ENCODE measurements at places on chromosomes 5 and 9.

DNA sequence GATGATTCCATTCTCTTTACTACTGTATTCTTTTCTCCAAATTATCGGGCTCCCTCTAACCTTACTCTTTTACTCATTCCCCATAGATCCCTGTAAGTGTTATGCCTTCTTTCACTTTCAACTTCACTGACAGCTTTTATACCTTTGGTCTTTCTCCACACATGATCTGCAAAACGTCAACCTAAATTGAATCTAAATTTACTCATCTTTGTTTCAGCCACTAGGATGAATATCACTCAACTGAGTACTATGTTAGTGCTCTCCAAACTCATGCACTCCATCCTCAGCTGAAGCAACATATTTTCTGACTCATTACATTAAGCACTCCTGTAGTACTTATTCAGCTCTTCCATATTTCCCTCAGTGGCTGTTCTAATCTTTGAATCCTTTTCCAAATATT lies 133.4 kb downstream of the ADAMTS19 start:
- DNase-seq = no peak

GRCh38 chr5:56244627-56245026 lies 11.5 kb upstream of the ANKRD55 start:
- no peak for DNase-seq

DNA sequence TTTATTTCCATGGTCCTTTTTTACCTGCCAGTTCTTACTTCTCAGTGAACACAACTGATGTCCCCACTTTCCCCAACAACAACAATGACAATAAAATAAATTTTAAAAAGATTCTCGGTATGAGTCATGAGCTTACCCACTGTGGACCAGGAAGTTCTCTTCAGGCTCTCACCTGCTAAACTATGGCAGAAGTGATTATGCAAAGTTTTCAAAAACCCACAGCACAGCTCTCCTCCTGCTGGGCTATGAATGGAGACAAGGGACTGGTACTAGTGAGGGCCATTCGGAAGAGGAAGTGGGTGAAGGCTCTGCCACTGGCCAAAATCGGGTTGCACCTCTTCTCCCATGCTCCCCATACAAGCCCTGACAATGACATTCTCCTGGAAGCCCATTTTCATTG lies 429.4 kb downstream of the PIK3R1 start:
- DNase-seq = no peak

GRCh38 chr5:150624334-150625163 lies 15.9 kb upstream of the SYNPO start:
- DNase-seq = peak; percentile 23

DNA sequence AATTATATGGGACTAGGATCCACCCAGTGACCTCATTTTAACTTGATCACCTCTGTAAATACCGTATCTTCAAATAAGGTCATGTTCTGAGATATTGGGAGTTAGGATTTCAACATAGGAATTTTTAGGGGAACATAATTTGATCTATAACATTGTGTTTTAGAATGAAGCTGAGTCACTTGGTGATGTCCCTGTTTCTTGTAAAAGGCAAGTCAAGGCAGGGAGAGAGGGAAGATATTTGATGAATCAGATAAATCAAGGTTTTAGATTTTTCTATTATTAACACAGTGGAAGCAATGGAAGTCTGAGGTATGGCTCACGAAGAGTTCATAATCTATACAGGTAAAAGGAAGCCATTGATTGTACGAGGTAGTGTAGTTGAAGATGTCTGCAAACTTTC lies 11.8 kb upstream of the GPR151 start:
- no peak for DNase-seq

DNA sequence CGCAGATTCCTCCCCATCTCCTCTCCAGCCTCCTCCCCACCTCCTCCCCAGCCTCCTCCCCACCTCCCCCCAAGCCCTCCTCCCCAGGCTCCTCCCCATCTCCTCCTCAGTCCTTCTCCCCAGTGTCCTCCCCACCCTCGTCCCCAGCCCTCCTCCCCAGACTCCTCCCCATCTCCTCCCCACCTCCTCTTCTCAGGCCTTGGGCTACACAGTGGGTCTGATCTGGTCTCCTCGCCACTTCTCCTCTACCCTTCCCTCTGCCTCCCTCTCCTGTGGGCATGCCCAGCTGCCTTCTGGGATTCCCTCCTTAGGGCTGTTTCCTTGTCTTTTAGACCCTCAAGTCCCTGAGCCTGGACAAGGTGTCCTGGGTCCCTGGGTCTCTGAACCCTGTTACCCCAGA lies 28.3 kb downstream of the CXXC5 start:
- no peak for DNase-seq

- no peak for DNase-seq
Observed at GRCh38 chr9:124660341-124660801, 110.7 kb downstream of the NR6A1 start.

DNA sequence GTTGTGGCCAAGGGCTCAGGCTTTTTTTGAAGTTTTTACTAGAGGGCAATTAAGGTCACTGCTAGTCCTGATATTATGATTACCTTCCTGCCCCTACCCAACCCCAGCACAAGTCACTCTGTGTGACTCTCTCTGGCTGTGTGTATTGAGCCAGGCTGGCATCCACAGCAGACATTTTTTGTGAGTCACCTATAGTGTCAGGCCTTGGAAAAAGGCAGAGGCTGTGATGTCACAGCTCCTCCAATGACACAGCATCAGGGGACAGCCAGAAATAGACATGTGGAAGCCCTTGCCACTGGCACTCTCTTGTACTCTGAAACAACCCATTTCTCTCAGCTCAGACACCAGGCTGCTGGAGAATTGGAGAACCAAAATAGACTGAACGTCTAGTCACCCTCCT lies 145.4 kb downstream of the NMUR2 start:
- no peak for DNase-seq

- DNase-seq = no peak
Observed at GRCh38 chr9:126057121-126057825, 269.4 kb upstream of the MVB12B start.

DNA sequence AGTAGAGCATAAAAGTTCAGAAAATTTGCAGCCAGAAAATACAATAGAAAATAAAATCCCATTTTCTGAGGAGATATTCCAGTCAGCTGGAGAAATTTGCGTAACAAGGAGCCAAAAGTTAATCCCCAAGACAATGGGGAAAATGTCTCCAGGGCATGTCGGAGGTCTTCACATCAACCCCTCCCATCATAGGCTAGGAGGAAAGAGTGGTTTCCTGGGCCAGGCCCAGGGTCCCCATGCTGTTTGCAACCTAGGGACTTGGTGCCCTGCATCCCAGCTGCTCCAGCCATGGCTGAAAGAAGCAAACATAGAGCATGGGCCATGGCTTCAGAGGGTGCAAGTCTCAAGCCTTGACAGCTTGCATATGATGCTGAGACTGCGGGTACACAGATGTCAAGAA lies 255.0 kb downstream of the DTWD2 start:
- DNase-seq = no peak

- DNase-seq = peak; percentile 27
Observed at GRCh38 chr9:75148561-75148960, 60.2 kb downstream of the OSTF1 start.

GRCh38 chr9:89639367-89639795 lies 34.6 kb downstream of the GADD45G start:
- DNase-seq = no peak

DNA sequence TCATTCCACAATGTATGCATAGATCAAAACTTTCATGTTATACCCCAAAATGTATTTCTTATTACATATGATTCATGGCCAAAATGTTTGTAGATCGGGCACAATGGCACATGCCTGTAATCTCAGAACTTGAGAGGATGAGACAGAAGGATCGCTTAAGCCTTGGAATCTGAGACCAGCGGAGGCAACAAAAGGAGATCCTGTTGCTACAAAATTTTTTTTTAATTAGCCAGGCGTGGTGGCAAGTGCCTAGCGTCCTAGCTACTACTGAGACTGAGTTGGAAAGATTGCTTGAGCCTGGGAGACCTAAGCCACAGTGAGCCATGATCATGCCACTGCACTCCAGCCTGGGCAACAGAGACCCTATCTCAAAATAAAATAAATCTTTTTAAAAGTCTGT lies 89.9 kb downstream of the MAPKAP1 start:
- no peak for DNase-seq

DNA sequence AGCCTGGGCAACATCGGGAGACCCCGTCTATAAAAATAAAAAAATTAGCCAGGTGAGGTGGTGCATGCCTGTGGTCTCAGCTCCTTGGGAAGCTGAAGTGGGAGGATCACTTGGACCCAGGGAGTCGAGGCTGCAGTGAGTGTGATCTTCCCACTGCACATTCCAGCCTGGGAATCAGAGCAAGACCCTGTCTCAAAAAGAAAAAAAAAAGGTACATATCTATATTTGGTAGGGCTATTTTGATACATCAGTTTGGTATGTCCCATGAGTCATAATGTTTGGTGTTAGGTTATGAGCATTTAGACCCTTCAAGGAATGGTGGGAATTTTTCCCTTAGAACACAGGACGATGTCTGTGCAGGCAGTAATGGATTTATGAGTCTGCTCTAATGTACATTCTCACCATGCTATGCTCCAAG lies 55.3 kb upstream of the POU4F3 start:
- DNase-seq = no peak

GRCh38 chr9:16150938-16151650 lies 598.3 kb downstream of the CCDC171 start:
- no peak for DNase-seq

DNA sequence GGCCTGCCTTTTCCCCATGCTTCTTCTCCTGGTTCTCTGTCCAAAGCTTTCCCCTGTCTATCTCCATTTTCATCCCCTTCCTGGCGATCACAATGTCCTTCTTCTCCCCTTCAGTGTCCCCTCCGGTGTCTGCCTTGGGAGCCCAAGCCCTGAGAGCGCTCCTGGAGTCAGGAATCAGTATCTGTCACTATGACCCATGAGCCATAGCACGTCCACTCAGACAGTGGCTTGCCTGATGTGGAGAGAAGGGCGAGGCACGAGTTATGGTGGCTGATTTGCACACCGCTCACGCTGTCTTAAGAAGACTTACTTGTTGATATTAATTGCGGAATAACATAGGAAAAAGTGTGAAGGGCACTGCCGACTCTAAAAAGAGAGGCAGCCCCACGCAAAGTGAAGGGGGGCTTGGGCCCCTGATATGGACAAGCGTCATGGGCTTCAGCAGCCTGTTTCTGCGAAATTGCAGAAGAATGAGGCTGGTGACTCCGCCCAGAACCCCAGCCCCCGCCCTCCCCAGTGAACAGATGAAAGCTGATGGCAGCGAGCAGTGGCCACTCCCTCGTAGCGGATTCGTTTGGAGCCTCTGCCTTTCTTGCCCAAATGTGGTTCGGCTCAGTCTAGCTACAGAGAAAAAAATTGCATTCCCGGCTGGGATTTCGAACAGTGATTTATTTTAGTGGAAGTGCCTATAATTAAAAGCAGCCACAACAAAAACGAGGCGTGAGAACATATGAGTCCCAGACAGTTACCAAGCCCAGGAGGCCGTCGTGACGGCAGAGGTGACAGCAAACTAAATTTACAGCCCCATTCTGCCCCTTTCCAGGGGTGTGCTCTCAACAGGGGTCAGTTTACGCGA lies 149.8 kb downstream of the ICE1 start:
- no peak for DNase-seq

- no peak for DNase-seq
Observed at GRCh38 chr5:131285703-131286399, 22.0 kb downstream of the CDC42SE2 start.

- DNase-seq = no peak
Observed at GRCh38 chr5:94181895-94182294, 436.5 kb downstream of the KIAA0825 start.

- DNase-seq = no peak
Observed at GRCh38 chr9:35706951-35707350, 17.2 kb upstream of the TPM2 start.
